ENCODE measurements at places on chromosomes 7 and 10.

DNA sequence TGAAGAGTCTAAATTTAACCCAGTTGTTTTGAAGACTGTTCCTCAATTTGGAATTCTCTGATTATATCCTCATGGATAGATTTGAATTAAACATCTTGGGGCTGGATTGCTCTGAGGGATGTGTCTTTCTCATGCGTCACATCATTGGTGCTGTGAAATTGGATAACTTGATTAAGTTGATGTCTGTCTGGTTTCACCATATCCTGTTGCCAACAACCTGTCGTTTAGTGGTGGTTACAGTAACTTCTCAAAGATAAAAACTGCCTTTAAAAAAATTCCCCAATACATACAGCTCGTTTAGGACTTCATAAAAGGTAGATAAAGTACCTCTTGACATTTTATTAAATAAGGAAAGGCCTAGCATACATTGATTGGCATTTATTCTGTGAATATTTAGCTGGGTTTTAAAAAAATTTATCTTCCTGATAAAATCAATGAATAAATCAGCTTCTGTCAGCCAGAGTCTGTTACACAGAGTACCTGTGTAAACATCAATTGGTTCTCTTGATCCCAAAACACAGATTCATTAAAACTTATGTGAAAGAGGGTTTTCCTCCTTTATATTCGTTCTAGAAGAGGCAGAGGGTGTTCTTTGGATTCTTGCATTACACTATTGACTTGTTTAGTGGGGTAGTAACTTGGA, 10.5 kb downstream of the CRCP start:
- H3K36me3 ChIP-seq = peaks cover 7% of the 10 kb centered on the region
- no peaks in the 10 kb centered on the region for H3K27me3 ChIP-seq
- H3K27ac ChIP-seq = no peak overlapping the region
- peak; percentile 38 for DNase-seq
- H3K4me3 ChIP-seq = no peak overlapping the region

- no peaks in the 10 kb centered on the region for H3K36me3 ChIP-seq
- DNase-seq = no peak
- H3K27ac ChIP-seq = no peak overlapping the region
- no peaks in the 10 kb centered on the region for H3K27me3 ChIP-seq
Observed at GRCh38 chr10:33010132-33011037, 52.4 kb upstream of the ITGB1 start.

DNA sequence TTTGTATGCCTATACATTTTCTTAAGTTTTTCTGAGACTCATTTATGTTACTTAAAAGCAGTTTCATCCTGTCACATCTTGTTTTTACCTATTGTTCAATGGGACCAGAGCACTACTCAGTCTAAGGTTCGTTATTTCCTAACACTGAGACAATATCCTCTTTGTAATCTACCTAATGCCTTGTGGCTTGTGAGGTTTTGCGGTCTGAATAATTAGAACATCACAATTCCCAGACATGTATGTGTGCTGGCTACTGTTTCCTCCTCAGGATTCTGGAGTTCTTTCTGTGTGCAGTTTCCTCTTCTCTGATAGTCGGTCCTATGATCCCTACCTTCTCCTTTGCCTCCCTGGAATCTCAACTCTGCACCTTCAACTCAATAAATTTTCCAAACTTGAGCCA, 620.2 kb downstream of the ANKRD7 start:
- H3K4me3 ChIP-seq = no peak overlapping the region
- H3K27me3 ChIP-seq = no peaks in the 10 kb centered on the region
- H3K36me3 ChIP-seq = no peaks in the 10 kb centered on the region
- DNase-seq = no peak

DNA sequence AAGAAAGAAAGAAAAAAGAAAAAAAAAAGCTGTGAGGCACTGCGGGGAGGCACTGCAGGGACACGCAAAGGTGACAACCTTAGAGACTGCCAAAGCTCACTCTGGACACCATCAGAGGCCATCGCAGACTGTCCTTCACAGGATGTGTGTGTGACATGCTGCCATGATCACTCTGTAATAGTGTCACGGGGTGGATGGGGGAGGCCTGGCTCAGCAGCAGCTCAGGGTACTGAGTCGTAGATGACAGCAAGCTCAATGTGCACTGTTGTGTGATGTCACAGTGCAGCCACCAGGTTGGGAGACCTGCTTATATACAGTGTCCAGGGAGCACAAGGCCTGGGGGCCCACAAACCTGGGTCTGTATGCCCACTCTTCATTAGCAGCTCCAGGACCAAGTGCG, 83.3 kb downstream of the SLIT1 start:
- no peak for DNase-seq
- peaks cover 16% of the 10 kb centered on the region for H3K27me3 ChIP-seq
- no peak overlapping the region for H3K4me3 ChIP-seq
- no peaks in the 10 kb centered on the region for H3K4me1 ChIP-seq
- H3K36me3 ChIP-seq = no peaks in the 10 kb centered on the region

- no peak overlapping the region for H3K27ac ChIP-seq
- no peak overlapping the region for H3K4me3 ChIP-seq
- DNase-seq = no peak
- H3K36me3 ChIP-seq = no peaks in the 10 kb centered on the region
- H3K4me1 ChIP-seq = no peaks in the 10 kb centered on the region
Observed at GRCh38 chr10:58622246-58622645, 109.6 kb downstream of the BICC1 start.
